ENCODE measurements at places on chromosomes 2 and 18.
A peak's percentile ranks its signal among the peaks of the same experiment; 100 is the strongest.

GRCh38 chr2:217834057-217834620 lies 168.7 kb downstream of the TNS1 start:
- DNase-seq, result no peak

GRCh38 chr18:50053111-50053510 lies 141.8 kb downstream of the MYO5B start:
- no peak for DNase-seq

DNA sequence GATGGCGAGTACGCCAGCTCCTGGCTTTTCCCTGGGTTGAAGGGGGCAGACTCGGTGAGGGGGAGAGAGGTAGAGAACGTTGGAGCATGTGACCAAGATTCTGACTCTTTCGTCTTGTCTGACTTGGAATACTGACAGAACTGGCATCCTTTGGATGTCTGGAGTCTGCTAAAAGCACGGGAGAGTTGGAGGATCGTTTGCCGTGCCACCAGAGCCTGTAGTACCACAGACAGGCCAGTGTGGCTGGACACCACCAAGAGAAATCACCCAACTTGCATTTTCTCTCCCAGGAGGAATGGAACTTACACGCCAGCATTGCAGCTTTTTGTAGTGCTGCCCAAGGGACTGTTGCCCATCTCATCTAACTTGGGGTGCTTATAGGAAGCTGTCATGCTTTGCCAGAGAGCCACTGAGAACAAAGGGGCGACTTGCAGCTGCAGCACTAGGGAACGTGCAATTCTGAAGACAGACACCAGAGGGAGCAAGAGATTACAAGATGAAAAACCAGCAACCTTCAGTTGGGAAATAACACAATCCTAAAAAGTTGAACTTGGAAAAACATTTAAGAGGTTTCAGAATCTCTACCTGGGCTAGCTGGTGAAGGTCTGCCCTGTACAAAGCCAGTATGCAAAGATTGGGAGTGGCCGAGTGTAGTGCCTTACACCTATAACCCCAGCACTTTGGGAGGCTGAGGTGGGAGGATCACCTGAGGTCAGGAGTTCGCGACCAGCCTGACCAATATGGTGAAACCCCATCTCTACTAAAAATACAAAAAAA lies 24.1 kb downstream of the PSMG2 start:
- DNase-seq, result peak; percentile 79

- DNase-seq, result no peak
Measured at GRCh38 chr18:10454681-10455557, 484 bp downstream of the APCDD1 start.

- DNase-seq, result no peak
Measured at GRCh38 chr2:124347209-124347608, 322.1 kb downstream of the CNTNAP5 start.

DNA sequence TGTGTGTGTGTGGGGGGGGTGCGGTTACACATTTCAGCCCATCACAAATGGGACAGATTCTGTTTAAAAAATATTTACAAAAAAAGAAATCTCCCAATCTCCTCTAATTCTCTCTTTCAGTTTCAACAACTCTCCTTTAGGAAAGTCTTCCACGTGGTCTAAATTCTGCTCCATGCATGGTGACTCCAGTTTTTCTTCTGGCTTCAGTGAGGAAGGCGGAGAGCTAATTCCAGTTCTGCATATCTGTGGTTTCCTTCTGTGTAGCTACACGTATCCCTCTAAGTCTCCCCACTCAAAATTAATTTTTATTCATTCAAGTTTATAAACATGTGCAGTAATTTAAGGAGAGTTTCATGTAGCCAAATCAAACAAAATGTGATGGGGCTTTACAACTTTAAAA lies 111.6 kb downstream of the SLC4A3 start:
- DNase-seq, result no peak

- DNase-seq, result no peak
Measured at GRCh38 chr18:74982946-74983635, 225.8 kb downstream of the PTGR3 start.

DNA sequence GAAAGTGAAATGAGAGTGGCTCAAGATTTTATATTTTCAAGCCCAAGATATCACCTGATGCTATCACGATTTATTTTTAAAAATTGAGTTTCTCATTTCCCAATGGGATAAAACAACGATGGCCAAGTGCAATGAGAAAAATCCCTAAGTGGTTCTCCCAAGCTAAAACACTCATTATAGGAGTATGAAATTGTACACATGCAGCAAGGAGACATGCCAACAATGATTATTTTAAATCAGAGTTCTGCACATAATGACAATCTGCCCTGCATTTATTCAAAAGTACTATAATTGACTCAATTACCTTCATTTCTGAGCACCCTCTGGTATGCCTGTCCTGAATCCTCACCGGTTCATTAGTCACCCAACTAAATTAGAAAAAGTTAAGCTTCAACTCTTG lies 12.7 kb downstream of the CYTIP start:
- DNase-seq, result no peak

DNA sequence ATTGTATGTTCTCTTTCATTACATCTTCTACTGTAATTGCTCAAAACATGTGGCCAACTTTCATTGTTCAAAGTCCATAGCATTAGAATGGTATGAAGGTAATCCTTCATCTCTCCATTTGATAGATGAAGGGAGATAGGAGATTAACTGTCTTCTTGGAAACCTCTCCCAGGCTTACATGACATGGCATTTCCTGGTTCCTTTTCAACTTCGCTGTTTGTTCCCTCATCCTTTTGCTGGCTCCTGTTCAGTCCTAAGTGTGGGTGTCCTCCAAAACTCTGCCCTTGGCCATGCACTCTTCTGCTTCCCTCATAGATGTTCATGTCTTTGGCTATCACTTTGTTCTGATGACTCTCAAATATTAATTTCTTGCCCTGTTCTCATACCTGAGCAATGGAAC lies 13.8 kb downstream of the NEB start:
- no peak for DNase-seq

- DNase-seq, result no peak
Measured at GRCh38 chr2:116499389-116499788, 1315.1 kb upstream of the DDX18 start.

GRCh38 chr18:383135-383534 lies 115.3 kb upstream of the THOC1 start:
- no peak for DNase-seq

DNA sequence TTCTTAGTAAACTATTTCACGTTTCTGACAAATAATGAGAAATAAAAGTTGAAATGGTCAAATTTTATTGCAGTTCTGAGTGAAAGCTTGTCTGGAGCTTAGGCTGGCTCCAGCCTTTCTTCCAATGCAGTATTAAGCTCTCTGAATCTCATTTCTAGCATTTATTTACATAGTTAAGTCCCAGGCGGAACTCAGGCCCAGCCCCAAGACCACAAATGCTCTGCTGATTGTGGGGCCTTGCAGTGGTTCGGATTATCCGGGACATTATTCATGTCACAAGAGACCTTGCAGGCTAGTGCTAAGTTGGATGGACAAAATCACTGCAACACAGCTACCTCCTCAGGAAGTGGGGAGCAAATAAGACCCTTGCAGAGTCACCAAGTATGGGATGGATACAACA lies 2009.3 kb upstream of the CELF4 start:
- DNase-seq, result no peak

DNA sequence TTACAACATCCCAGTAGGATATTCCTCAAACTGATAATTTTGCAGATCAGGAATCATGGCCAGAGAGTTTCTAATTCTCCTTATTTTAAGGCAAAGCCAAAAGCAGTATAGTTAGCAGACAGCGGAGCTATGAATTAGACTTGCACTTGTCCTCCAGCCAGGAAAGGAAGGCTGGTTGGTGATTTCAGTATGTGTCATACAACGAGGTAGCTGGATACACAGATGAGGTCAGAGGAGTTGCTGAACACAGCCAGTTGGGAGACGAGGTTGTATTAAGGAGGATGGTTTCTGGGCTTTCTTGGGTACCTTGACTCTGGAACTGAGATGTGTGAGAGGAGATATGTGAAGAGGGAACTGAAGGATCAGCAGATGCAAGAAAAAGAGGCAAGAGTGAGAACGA lies 185.2 kb downstream of the SOX11 start:
- DNase-seq, result no peak

DNA sequence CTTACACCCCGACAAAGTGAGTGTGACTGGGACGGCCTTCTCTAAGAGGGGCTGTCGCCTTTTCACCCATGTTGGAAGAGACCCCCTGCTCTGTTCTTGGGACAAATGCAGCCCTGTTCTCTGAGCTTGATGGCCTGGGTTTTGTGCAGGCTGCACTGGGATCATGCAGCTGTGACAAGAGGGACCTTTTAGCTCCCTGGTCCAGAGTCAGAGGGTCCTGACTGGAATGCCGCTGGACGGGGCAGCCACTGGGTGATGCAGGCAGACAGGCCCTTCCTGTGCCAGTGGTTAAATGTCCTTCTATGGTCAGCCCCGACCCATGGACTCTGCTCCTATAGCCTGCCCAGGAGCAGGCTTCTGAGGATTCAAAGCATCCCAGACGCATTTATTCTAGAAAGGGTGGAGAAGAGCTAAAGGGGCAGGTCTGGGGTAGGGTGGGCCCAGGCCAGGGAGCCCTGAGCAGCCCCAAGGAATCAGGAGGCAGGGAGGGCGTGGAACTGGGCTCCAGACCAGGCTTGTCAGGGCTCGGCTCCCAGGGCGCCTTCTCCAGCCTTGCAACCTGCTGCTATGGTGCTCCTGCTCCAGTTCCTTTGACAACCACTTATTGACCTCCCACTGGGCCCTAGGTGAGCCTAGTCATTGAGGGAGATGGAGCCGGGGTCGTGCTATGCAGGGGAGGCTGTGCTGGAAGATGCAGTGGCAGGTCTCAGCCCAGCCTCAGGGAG lies 277.9 kb upstream of the HS6ST1 start:
- DNase-seq, result no peak

GRCh38 chr2:48529676-48530032 lies 300 bp upstream of the STON1 start:
- no peak for DNase-seq

GRCh38 chr18:27223526-27224291 lies 38.6 kb upstream of the CHST9 start:
- DNase-seq, result no peak

DNA sequence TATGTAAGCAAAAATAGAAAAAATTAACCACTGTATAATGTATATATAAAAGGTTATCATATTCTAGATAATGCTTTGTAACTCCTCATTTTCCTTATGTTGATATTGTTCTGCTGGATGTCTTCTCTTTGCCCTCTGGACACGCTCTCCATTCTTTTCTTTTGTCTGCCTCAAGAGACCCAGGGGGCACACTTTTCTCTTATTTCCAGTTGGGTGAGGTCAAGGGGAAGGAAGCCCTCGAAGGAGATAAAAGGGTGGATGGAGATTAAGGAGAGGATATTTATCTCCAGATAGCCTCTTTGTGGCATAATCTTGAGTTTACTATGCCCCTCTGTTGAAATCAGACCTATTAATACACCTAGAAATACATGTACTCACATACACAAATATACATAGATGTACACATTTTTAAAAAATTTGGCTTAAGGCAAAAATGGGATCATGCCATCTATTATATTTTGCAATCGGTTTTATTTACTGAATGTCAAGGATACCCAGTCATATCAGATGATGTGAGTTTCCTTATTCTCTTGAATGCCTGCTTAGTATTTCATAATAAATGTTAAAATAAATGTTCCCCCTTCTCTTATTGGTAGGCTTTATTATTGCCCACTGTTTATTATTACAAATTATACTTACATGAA lies 65.3 kb downstream of the LCLAT1 start:
- no peak for DNase-seq

- no peak for DNase-seq
Measured at GRCh38 chr2:1717113-1717512, 27.2 kb downstream of the PXDN start.

- no peak for DNase-seq
Measured at GRCh38 chr2:150410809-150411208, 76.7 kb downstream of the RND3 start.

DNA sequence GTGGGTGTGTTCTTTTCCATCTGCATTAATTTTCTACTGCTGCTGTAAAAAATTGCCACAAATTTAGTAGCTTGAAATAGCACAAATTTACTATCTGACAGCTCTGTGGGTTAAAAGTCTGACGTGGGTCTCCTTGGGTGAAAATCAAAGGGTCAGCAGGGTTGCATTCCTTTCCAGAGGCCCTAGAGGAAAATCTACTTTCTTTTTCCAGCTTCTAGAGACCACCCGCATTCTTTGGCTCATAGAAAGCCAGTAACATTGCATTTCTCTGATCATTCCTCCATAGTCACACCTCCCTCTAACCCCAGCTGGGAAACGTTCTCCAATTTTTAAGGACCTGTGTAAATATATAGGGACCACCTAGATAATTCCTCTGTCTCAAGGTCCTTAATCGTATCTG lies 128.8 kb downstream of the ATL2 start:
- no peak for DNase-seq

DNA sequence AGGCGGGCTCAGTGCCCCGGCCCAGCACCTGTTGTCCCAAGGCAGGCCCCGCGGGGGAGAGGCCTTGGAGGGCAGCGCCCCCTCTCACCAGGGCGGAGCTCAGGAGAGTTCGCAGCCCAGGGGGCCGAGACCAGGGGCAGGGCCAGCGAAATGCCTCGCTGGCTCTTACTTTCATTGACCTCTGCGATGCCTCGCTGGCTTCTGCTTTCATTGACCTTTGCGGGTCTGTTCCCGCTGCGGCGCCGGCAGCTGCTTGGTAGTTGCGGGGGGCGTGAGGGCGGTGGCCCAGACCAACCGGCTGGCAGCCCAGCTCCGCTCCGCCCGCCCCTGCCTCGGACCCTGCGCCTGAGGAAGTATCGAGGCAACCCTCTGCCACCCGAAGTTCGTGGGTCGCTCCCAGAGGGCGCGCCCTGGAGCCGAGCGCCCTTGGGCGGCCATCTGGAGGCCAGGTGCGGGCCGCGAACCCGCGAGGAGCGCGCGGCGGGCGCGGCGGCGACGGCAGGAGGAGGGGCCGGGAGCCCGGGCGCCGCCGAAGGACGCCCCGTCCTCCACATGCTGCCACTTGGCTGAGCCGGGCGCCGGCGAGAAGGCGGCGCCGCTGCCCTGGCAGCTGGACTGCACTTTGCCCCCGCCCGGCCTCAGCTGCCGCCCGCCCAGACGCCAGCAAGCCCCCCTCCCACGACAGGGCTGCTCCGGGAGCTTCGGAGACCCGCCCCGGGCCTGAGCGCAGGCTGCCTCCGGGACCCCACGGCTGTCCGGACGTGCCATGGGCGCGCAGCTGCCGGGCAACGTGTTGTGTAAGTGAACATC lies 118.0 kb upstream of the MSTN start:
- DNase-seq, result peak; percentile 87

GRCh38 chr2:68320118-68320641 lies 431 bp upstream of the CNRIP1 start:
- peak; percentile 96 for DNase-seq

GRCh38 chr18:76429262-76430126 lies 65.5 kb downstream of the ZNF516 start:
- DNase-seq, result no peak

GRCh38 chr18:78912336-78912735 lies 67.3 kb upstream of the SALL3 start:
- DNase-seq, result no peak

DNA sequence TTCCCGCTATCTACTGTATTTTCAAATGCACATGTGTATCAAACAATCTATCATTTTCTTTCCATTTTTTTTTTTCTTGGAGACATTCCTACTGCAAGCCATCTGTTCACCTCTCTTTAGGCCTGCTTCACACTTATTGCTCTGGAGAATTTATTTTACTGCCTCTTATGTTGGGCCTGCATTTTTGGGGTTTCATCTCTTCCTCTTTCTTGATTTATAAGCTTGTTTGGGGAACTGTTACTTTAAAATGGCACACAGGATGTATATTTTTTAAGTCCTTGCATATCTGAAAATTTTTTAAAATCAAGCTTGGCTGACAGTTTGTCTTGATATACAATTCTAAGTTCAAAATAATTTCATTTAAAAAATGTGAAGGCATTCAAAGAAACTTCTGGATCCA lies 3.5 kb upstream of the RAB27B start:
- DNase-seq, result no peak

Measured in erythroblast (primary cell).